IPS DF 19.7 (cell line): ENCODE measurements at places on chromosomes 5 and 9.

DNA sequence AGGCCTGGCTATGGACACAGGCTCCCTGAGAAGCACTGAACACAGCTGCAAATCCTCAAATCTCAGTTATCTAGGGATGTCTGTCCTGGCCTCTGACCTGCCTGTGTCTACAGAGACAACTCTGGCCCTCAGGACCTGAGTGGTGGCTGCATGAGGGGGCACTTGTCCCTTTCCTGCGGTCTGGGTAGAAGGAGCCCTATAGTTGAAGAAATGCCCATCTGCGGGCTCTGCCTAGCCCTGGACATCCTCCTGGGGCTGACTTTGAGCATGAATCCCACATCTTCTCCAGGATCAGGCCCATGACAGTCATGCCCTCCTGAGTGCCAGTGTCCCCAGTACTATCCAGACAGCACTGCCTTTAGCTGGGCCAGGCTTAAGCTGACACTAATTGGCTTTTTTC is 10.0 kb downstream of the DNAJB5 start:
- no peak for DNase-seq

- DNase-seq: no peak
These were observed 72.4 kb downstream of the NNT start for GRCh38 chr5:43675357-43675756.

GRCh38 chr5:40909264-40909663 is at the start of gene C7:
Gene C7 (plus strand): TSS chr5:40909497. CDS start chr5:40909611, 114 bp downstream.
- no peak for DNase-seq

DNA sequence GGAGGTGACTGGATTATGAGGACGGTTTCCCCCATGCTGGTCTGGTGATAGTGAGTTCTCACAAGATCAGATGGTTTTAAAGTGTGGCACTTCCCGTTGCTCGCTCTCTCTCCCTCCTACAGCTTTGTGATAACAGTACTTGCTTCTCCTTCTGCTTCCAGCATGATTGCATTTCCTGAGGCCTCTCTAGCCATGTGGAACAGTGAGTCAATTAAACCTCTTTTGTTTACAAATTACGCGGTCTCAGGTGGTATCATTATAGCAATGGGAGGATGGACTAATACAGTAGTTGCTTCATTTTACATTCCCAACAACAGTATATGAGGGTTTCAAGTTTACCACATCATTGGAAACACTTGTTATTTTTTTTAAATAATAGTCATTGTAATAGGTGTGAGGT is 937.3 kb upstream of the ARRDC3 start:
- DNase-seq: no peak

- no peak for DNase-seq
These were observed 6.4 kb upstream of the ATOX1 start for GRCh38 chr5:151764801-151765200.

DNA sequence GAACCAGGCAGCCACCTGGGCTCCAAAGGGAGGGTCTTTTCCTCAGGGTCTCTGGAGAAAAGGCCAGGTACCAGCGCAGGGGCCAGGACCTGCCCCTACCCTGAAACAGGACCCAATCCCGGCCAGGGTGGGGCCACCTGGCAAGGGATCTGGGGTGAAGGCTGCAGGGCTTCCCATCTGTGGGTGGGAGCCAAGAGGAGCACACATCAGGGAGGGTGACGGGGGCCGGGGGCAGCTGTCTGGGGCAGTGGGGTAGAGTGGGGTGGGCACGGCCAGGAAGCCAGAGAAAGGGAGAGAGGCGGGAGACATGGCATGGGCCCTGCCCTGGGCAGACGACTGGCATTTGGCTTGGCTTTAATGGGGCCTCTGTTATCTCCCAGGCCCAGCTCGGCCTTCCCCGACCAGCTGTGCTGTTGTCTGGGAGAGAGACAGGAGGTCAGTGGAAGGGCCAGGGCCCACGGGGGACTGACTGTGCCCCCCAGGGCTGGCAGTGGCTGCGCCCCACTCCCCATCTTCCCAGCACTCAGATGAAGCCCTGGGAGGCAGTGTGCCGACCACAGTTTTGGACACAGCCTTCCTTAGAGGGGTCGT is 57.2 kb upstream of the RNF130 start:
- DNase-seq: no peak

DNA sequence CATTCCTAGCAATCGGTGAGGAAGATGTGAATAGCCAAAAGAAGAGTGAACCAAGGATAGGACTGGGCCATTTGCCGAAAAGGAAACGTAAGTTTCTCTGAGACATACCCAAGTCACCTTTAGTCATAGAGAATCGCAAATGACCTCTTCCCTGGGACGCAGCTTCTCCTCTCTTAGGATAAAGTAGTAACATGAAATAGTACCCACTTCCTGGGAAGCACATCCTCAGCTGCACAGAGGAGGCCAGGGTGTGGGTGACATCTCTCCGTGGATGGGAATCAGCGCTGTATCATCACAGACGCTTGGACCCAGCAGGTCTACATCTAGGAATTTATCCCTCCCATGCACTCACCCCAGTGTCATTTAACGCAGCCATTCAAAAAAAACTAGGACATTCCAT is 120.9 kb upstream of the PHYKPL start:
- no peak for DNase-seq

DNA sequence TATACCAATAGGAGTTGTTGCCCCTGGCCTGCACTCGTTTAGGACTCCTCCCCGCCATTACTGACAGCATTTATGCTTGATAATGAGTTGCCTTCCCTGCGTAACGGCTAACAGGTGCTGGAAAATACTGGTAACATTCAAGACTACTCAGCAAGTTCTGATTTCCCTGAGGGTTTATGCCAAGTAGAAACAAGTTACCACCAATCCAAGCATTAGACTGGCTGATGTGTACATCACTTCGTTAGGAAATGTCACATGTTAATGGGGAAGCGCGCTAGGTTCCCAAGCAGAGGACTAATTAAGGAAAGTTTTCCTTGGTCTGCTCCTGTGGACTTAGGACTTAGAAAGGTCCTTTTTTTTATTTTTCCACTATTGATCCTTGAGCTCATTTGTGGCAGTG is 302.1 kb downstream of the EFNA5 start:
- no peak for DNase-seq

GRCh38 chr9:37295796-37296195 is 126.7 kb upstream of the GRHPR start:
- DNase-seq: no peak

DNA sequence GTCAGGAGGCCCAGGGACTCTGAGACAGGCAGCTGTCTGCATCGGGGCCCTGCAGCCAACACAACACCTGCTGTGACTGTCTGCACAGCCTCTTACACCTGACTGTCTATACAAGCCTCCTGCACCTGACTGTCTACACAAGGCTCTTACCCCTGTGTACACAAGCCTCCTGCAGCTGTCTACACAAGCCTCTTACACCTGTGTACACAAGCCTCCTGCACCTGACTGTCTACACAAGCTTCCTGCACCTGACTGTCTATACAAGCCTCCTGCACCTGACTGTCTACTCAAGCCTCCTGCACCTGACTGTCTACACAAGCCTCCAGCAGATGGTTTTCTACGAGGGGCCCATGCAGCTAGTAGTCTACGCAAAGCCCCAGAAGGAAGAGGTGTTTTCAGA is 18.6 kb downstream of the IRX2 start:
- no peak for DNase-seq

DNA sequence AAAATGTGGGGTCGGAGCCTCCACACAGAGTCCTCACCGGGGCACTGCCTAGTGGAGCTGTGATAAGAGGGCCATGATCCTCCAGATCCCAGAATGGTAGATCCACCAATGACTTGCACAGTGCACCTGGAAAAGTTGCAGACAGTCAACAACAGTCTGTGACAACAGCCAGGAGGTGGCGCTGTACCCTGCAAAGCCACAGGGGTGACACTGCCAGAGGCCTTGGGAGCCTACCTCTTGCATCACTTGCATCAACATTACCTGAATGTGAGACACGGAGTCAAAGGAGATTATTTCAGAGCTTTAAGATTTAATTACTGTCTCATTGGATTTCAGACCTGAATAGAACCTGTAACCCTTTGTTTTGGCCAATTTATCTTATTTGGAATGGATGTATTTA is 614.1 kb upstream of the CDH9 start:
- DNase-seq: peak; percentile 15

DNA sequence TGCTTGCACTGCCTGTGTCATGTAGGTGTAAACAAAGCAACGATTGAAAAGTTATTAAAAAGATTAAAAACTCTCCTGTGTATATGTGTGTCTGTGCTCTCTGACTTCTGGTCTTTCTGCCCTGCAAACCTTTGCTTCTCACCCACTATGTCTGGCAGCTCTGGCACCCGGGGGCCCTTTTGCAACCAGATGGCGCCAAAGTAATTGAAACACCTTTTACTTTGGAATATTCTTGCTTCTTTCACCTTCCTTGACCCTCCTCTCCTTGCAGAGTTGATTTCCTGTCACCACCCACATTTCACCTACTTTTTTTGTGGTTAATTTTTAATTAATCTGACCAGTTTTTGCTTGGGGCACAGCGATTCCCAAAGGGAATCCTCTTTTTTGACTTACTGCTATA is 275.5 kb downstream of the ARHGEF28 start:
- DNase-seq: no peak

- DNase-seq: no peak
These were observed 128.0 kb upstream of the MSX2 start for GRCh38 chr5:174596429-174596828.

- no peak for DNase-seq
These were observed 1293.9 kb upstream of the CDH6 start for GRCh38 chr5:29899583-29899982.

DNA sequence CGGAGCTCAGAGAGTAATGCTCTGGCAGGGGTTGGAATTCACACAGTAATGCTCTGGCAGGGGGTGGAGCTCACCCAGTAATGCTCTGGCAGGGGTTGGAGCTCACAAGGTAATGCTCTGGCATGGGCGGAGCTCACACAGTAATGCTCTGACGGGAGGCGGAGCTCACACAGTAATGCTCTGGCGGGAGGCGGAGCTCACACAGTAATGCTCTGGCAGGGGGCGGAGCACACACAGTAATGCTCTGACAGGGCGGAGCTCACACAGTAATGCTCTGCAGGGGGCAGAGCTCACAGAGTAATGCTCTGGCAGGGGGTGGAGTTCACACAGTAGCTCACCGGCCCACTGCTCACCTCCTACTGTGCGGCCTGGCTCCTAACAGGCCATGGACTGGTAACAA is 47.2 kb upstream of the LPCAT1 start:
- DNase-seq: no peak

DNA sequence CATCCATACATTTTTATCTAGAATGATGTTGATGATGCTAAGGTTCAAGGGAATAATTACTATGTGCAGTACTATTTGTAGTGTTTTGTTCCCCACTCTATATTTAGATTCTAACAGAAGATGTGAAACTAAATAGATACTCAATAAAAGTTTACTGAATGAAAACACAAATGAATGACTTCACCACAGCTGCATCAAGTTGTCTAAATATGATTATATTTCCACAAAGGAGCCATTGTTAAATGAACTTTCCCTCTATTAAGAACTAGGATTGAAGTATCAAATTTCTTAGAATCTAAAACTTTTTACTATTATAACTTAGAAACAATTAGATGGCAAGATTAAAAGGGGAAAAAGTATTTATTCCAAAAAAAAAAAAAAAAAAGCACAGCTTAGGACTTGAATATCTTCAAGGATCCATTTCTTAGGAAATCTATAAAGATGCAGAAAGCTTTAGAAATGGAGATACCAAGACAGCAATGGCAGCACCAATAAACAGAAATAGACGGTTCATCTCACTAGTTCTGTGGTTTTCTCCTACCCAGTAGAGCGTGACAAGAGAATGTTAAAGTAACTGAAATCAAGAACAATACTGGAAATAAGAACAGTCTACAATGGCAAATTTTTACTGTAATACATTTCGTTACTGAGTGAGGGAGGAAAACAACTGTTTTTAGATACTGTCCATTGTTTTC is 347.6 kb downstream of the EBF1 start:
- no peak for DNase-seq

GRCh38 chr9:112360047-112360804 is 19.7 kb upstream of the HSDL2 start:
- DNase-seq: no peak

GRCh38 chr9:6922124-6922676 is 164.4 kb downstream of the KDM4C start:
- DNase-seq: no peak

GRCh38 chr5:93756372-93756771 is 15.0 kb upstream of the POU5F2 start:
- DNase-seq: no peak

GRCh38 chr5:136768457-136768856 is 403.1 kb upstream of the TRPC7 start:
- no peak for DNase-seq

GRCh38 chr5:124583469-124584350 is 162.7 kb downstream of the ZNF608 start:
- DNase-seq: no peak

DNA sequence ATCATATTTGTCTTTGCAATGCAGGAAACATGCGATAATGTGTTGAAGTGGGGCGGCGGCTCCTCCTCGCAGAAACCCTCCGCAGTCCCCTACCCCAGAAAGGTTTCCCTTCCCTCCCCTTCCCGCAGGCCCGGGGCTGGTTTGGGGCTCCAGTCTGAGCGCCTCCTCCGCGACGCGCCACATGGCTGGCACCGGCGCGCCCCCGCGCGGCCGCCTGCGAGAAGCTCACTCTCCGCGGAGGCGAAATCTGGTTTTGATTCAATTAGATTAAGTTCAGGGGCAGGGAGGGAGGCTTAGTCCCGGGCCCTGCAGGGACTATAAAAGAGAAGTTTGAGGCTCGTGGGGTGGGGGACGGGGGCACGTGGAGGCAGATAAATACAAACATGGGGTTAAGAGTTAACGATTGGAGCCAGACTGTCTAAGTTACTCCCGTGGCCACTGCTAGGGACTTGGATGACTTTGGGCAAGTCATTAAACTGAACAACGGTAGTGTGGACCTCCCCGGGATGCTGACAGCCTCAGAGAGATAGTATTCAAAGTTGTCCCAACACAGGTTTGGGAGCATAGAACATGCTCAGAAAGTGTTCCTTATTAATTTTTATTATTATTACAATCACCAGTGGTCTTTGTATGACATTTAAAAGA is 69.4 kb downstream of the MSX2 start:
- DNase-seq: no peak

- no peak for DNase-seq
These were observed 26.1 kb upstream of the SLC28A3 start for GRCh38 chr9:84366683-84367082.

DNA sequence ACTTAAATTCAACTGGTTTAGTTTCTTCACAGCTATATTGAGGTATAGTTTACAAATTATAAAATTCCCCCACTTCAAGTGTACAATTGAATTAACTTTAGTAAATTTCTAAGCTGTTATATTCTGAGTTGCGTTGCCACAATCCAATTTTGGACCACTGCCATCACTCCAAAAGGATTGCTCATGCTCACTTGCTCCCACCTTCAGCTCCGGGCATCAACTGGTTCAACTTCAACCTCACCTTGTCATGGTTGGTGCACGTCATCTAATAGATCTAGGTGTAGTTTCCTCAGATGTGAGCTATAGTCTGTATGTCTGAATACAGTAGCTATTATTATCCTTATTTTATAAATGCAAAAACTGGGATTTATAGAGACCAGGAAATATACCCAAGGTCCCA is 942.5 kb upstream of the WWC1 start:
- no peak for DNase-seq

- no peak for DNase-seq
These were observed 19.1 kb downstream of the CAMSAP1 start for GRCh38 chr9:135888126-135888765.
